NCI-H1436 treated with DMSO at 0.1 percent for 48 hours (cell line): ENCODE measurements at places on chromosomes 2 and 18.

GRCh38 chr2:62467100-62467474, 38.9 kb downstream of the TMEM17 start:
- DNase-seq, result no peak

- no peak for DNase-seq
Measured at GRCh38 chr2:45888641-45889040, 237.2 kb downstream of the PRKCE start.

DNA sequence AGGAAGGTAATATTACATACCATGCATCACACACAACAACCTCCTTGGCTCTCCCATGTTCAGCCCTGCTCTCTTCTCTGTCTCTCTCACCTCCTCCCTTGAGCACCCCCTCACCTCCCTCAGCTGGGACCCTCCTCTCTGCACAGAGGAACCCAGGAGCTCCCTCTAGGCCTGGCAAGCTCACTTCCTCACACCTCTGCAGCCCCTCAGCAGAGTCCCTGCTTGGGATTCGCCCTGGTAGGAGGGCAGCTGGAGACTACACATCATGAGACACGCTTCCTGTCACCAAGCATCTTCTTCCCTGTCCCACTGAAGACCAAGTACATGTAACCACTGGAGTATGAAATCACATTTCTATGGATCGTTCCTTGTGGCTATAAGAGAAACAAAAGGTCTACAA, 51.0 kb downstream of the ADD2 start:
- no peak for DNase-seq

DNA sequence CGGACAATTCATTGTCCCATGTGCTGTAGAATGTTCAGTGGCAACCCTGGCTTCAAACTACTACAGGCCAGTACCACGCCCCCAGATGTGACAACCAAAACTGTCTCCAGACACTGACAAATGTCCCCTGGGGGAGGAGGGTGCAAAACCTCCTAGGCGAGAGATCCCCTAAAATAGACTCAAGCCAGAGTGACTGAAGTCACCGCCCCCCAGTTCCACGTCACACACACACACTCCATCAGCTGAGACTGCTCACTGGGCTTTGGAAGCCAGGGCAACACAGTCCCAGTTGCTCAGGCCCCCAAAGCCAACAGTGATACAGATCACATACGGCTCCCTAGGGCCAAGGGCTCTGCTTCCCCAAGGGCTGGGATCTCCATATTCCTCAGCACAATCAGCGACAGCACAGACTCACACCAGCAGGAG, 19.1 kb downstream of the HDAC4 start:
- DNase-seq, result no peak
